Inflammatory macrophage (primary cell): ENCODE measurements at places on chromosomes 3 and 15.

DNA sequence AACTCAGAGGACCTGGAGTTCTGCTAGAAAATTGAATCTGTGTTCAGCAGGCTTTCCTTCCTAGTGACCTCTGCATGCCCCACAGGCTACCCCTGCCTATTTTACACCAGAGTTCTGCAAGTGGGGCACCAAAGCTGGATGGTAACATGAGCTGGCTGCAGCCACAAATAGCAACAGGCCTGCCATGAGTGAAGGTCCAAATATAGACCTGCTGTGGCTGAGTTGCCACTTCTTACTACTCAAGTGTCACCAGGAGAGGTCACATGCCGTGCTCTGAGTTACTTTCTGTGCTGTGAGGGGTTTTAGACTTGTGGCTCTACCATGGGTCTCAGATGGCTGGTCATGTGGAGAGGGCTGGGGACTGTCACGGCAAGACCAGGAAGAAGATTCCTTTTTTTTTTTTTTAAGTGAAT lies at the start of gene FSD2:
TSS of gene FSD2 (minus strand) at position 76 of the 413 bp plus-strand sequence. CDS start 18,679 bp downstream, outside the sequence.
- DNase-seq = no peak

DNA sequence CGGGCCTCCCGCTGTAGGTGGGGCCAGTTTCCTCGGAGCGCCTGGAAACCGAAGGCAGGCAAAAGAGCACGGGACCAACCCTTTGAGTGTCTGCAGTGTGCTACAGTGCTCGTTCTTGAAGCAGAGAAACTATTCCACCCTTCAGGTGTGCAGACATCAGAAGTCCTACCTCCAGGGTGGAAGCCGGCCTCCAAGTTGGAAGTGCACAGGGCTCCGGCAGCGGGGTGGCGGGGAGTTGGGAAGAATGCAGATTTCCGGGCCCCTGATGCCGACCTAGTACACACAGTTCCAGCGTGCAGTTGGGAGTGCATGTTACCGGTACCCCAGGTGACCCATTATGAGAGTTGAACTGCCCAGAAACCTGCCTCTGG lies 3.0 kb downstream of the KLF13 start:
- DNase-seq = no peak

GRCh38 chr3:101212730-101213129 lies 107.6 kb downstream of the IMPG2 start:
- peak; percentile 48 for DNase-seq

DNA sequence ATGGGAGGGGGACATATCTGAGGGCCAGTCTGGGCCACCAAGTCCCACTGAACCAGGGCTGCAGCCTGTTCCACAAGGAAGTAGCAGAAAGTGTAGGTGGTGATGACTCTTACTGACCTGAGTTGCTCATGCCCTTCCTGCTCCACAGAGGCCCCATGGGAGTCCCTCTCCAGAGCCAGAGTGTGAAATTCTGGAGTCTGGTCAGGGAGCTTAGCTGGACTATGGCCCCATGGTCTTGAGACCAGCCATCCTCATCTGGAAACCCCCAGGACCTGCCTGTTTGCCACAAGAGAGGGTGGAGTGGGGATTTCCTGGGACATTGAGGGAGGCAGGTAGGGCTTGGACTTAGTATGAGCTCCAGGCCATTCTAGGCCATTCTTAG lies 3.0 kb downstream of the SPINT1 start:
- peak; percentile 89 for DNase-seq

- DNase-seq = peak; percentile 99
Measured at GRCh38 chr3:17742102-17742879, at the start of gene TBC1D5. Gene TBC1D5, minus strand, starts transcription at chr3:17742631. Its CDS starts 234,061 bp downstream, at chr3:17508570.

- DNase-seq = peak; percentile 10
Measured at GRCh38 chr15:87829332-87830050, 427.0 kb downstream of the NTRK3 start.

GRCh38 chr3:128701342-128702212 lies 24.4 kb upstream of the RAB7A start:
- DNase-seq = peak; percentile 51

DNA sequence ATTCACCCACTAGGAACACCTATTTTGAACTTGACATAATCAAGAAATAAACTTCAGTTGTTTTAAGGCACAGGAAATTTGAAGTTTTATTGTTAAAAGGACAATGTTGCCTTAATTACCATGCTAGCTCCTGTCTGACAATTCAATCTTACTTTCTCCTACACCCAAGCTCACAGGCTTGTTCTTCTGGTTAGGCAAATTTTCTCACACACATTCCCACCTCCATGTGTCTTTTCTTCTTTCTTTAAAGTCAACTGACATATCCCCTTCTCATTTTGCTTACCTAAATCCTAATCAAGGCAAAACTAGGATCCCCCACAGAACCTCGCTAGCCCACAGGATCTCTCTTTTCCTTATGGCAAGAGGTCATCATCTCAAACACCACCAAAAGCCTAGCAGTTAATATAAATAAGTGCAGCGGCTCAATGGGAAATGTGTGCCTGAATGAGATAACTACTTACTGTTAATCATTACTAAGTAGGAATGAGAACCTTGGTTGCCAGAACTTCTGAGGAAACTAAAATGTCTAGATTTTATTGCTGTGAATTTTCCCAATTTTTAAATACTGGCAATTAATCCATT lies 189.3 kb downstream of the PLCH1 start:
- DNase-seq = no peak

- DNase-seq = no peak
Measured at GRCh38 chr3:8775181-8775580, 5.8 kb upstream of the OXTR start.

DNA sequence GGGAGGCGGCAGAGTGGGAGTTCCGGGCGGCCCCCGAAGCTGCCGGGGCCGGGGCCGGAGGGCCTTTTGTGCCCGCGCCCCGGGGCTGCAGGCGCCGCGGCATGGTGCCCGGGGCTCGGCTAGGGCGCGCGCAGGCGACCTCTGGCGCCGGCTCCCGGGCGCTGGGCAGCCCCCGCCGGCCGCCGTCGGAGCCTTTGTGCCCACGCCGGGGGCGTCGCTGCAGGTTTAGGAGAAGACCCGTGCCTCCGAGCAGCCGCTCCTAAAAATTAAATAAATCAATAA lies 299 bp downstream of the PAQR9 start:
- no peak for DNase-seq

GRCh38 chr15:69601711-69602504 lies 149.3 kb downstream of the RPLP1 start:
- DNase-seq = no peak

DNA sequence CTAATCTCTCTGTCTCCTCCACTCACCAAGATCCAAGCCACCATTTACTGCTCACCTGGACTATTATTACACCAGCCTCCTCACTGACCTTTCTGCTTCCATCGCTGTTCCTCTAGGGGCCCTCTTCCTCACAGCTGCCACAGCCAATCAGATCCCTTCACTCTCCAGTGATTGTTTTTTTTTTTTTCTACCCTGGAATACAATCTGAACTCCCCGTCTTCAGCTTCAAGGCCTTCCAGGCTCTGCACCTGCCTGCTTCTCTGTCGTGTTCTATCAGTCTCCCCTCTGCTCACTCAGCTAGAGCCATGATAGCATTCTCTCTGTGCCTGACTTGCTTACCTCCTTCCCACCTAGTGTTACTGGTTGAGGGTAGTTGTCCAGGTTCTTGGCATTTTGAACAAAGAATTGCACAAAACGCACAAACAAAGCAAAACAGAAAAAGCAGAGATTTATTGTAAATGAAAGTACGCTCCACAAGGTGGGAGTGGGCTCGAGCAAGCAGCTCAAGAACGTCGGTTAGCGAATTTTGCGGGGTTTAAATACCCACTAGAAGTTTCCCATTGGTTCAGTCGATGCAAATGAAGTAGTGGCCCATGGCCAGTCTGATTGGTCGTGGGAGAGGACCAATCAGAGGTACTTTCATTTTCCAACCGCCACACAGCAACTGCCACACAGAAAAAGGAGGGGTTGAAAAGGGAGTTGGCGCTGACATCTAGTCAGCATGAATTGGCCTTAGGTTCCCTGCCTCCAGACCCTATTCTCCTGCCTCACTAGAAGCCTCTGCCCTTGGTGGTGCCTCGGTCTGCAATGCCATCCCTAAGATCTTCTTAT lies 188.9 kb downstream of the TLE3 start:
- no peak for DNase-seq

DNA sequence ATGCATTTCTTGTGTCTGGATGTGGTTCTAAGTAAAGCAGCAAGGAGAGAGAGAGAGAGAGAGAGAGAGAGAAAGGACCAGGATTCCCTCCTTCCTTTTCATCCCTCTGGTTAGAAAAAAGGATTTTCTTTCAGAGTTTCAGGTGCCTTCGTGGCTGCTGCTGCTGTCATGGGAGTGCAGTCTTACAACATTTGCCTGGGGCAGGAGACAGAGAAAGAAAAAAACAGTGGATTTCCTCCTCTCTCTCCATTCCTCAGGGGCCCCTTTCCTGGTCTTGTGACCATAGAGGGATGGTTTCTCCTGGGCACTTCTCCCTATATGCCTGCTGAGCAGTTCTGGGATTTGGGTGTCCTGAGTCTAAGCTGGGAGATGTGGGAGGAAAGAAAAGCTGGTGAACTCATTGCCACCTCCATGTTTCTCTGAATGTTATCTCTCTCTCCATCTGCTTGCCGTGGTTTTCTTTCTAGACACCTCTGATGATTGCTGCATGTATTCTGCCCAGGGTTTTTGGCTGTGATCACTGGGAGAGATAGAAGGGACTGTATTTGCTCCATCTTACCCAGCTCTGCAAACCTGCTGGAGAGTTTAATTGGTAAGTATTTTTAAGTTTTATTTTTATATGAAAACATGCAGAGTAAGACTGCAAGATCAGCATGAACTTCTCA lies 142.4 kb upstream of the RGMA start:
- DNase-seq = no peak

GRCh38 chr3:115072265-115073021 lies 74.6 kb downstream of the ZBTB20 start:
- no peak for DNase-seq

GRCh38 chr3:46849686-46850467 lies 13.4 kb downstream of the MYL3 start:
- DNase-seq = no peak

DNA sequence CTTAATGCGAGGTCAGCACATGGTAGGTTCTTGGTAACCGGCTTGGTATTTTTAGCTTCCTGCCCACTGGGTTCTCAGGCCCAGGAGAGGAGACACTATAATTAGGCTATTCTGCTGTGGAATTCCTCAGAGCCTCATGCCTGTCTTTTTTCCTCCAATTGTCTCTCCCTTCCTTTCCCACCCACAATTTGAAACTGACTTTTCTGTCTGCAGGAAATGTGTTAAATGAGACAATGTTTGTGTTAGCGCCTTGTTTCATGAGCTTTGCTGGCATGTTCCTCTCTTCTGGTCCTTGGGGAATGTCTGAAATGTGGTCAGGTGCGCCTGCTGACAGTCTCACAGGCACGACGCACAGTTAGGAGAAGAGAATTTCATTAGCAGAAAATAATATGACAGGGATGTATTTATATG lies 223.6 kb upstream of the CTNNB1 start:
- DNase-seq = no peak

DNA sequence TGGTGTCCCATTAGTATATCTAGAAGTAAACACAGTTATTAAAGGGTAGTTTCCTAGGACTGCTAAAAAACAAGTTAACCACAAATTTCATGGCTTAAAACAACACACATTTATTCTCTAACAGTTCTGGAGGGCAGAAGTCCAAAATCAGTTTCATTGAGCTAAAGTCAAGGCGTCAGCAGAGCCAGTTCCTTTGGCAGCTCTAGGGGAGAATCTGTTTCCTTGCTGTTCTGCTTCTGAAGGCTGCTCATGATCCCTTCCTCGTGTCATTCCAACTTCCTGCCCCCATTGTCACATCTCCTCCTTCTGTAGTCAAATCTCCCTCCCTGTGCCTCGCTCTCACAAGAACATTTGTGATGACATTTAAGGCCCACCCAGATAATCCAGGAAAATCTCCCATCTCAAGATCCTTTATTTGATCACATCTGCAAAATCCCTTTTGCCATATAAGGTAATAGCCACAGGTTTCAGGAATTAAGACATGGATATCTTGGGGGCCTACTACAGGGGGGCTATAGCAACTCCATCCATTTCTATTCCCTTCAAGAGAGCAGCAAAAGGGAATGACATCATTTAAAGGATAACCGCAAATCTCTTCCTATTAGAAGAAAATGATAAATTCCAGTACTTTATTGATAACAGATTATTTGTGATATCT lies 50.1 kb downstream of the GPR176 start:
- DNase-seq = no peak

DNA sequence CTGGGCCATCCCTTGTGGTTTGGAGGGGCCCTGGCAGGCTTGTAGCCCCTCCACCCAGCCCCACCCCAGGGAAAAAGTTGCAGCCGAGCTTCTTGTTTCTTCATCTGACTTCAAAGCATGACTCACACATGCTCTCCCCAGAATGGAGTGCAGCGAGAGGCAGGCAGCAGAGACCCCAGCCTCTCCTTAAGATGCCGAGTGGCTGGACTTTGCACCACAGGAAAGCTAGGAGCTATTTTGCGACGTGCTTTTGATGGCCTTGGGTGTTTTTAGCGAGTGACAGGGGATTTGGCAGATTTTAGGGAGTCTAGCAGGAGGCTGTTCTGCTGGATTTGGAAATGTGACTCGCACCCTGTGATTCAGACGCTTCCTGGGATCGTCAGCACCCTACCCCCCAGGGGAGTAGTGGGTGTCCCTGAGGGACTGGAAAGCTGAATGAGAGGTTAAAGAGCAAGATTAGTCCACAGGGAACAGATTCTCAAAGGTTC lies 14.2 kb downstream of the BAHD1 start:
- DNase-seq = peak; percentile 19

- DNase-seq = peak; percentile 68
Measured at GRCh38 chr15:74406992-74407705, 26.6 kb downstream of the SEMA7A start.

- DNase-seq = no peak
Measured at GRCh38 chr3:193822492-193823212, 229.6 kb downstream of the OPA1 start.

DNA sequence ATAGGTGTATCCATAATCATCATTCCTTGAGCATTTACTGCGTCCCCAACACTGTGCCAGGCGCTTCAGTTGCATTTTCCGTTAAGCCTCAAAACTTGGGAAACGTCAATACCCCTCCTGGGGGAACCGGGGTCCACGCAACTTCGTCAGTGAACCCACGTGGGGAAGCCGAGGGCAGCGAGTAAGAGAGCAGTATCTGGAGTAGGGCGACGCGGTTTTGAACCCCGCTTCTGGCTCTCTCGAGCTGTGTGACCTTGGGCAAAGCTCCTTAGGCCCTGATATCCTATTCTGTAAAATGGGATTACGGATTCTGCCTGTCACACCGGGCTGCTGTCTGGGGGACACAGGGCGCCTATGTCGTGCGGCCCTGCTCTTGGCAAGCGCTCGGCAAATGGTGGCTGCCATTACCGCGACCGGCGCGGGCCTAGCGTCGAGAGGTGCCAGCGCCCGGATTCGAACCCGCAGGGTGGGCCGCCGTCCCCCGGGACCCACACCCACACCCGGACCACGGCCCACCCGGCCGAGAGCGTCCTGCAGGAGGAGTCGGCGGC lies 590 bp downstream of the POLG start:
- no peak for DNase-seq
